ENCODE measurements at places on chromosomes 7 and 10.

GRCh38 chr10:21526860-21527597 lies 1.5 kb upstream of the SKIDA1 start:
- DNase-seq, result no peak

GRCh38 chr7:75638594-75639070 lies 100.1 kb downstream of the HIP1 start:
- DNase-seq, result no peak

- DNase-seq, result peak; percentile 7
These were observed 221.7 kb upstream of the LYZL1 start for GRCh38 chr10:29067161-29067560.

- DNase-seq, result no peak
These were observed 777.5 kb upstream of the POM121L12 start for GRCh38 chr7:52257890-52258289.

GRCh38 chr7:36390199-36391090 lies 783 bp downstream of the ANLN start:
- no peak for DNase-seq

DNA sequence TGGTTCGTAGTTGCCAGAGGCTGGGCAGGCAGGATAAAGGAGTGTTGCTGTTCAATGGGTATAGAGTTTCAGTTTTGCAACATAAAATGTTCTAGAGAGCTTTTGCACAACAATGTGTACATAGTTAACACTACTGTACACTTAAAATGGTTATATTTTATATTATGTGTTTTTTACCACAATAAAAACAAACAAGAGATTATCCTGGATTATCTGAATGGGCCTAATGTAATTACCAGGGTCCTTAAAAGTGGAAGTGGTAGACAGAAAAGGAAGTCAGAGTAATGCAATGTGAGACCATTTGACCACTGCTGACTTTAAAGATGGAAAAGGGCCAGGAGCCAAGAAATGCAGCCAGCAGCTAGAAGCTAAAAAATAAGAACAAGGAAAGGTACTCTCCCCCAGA lies 159.7 kb downstream of the SGMS1 start:
- no peak for DNase-seq

- DNase-seq, result no peak
These were observed 73.9 kb downstream of the NRP1 start for GRCh38 chr10:33260403-33261149.

- DNase-seq, result no peak
These were observed 24.3 kb downstream of the AP5Z1 start for GRCh38 chr7:4799508-4800268.

- DNase-seq, result no peak
These were observed 25.3 kb downstream of the CHCHD3 start for GRCh38 chr7:133056370-133057238.

- no peak for DNase-seq
These were observed 325.8 kb upstream of the ZMIZ1 start for GRCh38 chr10:78742730-78743615.

GRCh38 chr10:119346095-119346832 lies 138.9 kb downstream of the GRK5 start:
- DNase-seq, result no peak

DNA sequence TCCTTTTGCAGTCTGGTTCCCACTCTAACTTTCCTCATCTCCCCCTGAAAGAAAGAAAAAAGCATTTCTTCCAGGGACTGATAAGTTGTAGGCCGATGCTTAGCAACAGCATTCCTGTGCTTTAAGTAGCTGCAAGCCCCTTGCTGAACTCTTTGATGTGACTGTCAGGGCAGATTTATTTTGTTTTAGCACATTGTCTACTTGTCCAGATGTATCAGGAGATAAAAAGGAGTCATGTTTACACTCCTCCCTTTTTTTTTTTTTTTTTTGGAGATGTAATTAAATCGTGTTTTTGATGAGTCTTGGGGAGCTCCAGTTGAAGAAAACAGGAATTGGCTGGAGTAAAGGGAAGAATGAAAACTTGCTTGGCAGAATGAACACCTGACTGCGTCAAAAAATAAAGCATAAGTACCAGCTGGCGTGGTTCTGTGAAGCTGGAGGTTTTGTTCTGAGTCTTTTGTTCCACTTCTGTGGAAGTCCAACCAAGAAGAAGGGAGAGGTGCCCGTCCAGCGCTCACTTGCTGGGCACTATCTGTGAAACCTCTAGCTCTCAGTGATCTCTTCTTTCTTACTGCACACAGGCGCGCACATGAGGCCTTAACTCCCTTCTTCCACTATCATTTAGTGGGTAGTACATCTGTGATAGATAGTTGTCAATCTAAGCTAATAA lies 871.7 kb downstream of the LRMDA start:
- no peak for DNase-seq

GRCh38 chr10:68139448-68140272 lies 30.4 kb downstream of the MYPN start:
- DNase-seq, result no peak

Measured in keratinocyte (primary cell).